ENCODE measurements at places on chromosomes 3 and 15.

- DNase-seq: no peak
These were observed 585.9 kb downstream of the OTOL1 start for GRCh38 chr3:162082516-162082915.

DNA sequence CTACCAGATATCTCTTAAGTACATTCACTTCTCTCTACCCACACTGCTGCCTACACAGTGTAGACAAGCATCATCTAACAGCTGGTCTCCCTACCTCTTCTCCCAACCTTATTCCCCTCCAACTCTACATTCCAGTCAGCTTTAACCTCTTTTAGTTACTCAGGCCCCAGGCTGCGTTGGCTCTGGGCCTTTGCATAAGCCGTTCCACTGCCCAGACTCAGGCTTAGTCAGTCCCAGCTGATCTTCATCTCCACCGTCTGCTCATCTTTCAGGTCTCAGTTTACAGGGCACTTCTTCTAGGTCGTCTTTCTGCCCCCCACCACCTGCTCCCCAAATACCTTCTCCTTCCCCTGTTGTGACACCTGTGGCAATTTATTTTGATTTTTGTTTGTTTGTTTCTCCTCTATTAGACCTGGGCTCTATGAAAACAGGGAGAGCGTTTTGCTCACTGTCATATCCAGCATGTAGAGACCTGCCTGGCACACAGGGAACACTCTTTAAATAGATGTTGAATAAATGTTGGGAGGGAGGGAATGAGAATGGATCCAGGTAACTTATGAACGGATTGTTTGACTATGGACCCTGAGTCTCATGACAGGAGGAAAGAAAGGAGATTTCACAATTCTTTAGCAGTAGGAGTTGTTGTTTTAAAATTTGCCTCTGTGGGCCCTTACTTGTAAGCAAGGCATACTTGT, 11.1 kb downstream of the SLC27A2 start:
- DNase-seq: no peak

- DNase-seq: no peak
These were observed 50.6 kb downstream of the SERP1 start for GRCh38 chr3:150495563-150496168.

GRCh38 chr3:177061369-177061768, 135.9 kb downstream of the TBL1XR1 start:
- DNase-seq: no peak

DNA sequence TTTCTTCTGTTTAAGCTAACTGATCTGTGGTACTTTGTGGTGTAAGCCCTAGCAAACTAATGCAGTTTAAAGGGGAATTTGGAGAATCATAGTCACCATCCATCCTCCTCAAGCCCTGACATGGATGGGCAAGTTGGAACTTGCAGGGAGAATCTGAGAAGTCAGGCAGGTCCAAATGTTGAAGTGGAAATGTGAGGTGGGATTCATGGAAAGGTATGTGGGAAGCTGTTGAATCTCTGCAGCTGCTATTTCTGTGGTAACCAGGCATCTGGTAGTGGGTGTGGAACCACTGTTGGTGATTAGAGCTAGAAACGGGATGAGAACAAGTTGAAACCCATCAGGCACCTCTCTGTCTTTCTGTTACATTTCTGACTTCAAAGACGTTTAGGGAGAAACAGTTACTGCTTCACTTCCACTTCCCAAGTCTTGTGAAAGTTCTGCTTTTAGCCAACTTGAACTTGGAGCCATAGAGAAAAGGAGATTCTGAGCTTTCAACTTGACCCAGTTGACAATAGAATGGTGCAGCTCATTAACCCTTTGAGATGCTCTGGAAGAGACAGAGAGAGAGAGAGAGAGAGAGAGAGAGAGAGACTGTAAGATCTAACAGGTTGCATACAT, 38.1 kb upstream of the NMNAT3 start:
- no peak for DNase-seq

GRCh38 chr3:152330559-152330958, 61.8 kb downstream of the MBNL1 start:
- no peak for DNase-seq

DNA sequence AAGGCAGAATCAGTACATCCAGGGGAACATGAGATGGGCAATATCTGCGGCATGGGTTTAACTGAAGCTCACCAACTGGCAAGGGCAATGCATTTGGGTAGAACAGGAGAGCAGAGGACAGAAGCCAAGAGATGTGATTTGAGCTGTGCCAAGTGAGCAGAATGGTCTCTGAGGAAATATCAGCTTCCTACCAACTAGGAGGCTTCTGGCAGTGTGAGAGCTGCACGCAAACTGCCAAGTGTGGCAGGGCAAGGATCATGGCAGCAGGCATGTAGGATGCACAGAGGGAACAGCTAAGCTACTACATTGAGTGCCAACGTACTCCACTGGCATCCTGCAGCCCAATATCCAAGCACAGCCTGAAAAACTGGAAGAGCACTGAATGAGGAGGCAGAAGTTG, 1036.5 kb downstream of the TUSC7 start:
- DNase-seq: no peak

GRCh38 chr3:5899014-5899761, 711.7 kb downstream of the EDEM1 start:
- no peak for DNase-seq

GRCh38 chr3:184186184-184186901, at the start of gene ABCF3:
ABCF3 (plus strand) TSS chr3:184186199; CDS start chr3:184186208, 9 bp downstream.
- no peak for DNase-seq

GRCh38 chr3:50150863-50151686, 4.0 kb upstream of the SEMA3F start:
- no peak for DNase-seq

DNA sequence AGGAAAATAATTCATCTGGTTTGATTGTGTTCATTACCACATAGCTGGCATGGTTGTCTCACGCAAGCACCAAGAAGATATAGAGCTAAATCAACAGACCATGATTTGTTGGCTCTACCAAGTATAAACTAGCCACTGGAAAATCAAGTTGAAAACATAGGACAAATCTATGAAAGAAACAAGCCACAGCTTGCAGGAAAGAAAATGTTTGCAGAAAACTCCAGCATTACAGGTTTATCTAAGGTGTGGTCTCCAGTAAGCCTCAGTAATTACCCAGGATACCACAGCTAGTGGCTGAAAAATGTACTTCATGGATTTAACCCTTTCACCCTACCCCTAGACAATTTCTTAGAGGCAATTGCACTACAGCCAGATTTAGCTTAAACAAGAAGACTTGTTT, 340.6 kb downstream of the SOX2 start:
- no peak for DNase-seq

- no peak for DNase-seq
These were observed 342.9 kb downstream of the THSD4 start for GRCh38 chr15:71458089-71458660.

GRCh38 chr15:39040861-39041260, 476.2 kb upstream of the RASGRP1 start:
- DNase-seq: no peak

- no peak for DNase-seq
These were observed 3.5 kb upstream of the ITGB5 start for GRCh38 chr3:124890573-124891190.

DNA sequence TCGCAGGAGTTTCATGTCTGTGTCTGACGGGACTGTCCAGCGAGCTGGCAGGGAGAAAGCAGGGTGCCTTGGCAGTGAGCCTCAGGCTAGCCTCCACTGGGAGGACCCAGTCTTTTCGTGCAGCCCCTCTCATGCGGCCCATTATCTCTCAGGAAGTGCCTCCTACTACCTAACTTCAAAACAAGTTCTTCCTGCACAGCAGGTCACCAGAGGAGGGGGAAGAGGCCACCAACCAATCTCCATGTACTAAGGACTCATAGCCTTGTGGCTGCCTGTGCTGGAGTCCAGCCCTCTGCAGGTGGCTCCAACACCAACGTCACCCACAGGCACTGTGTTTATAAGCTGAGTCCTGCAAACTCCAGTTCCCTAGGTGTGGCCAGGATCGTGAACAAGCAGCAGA, 4.8 kb downstream of the VIPR1 start:
- DNase-seq: no peak

DNA sequence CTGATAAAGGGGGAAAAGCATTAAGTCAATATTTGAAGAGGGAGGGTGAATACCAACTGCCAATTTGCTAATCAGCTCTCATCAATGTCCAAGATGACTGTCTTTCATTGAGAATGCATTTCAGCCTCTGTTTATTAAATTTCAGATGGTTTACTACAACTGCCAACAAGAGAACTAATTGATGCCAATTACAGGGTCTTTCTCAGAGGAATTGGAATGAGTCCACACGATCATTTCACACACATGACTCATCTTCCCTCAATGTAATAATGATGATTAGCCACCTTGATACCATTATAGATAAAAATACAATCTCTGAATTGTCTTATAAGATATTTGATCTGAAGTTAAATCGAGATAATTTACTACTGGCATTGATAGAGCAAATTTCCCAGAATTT, 1274.4 kb downstream of the ROBO2 start:
- DNase-seq: no peak

DNA sequence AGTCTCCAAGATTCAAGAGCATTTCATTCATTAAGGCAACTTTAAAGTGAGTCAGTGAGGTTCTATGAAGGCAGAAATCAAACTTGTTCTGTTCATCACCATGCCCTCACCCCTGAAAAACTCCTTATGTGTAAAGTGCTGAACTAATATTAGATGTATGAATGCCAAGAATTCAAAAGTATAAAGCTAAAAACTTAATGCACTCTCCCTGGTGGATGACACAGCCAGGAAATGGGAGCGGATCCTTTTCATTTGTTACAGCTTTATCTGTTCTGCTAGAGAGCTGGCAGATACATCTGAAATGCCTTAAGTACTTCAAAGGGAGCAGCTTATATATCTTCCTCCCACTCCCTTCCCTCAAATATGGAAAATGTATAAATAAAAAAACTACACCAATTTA, 8.2 kb downstream of the TXNRD3 start:
- DNase-seq: no peak
